Lung (tissue), 17 donors: ENCODE measurements at places on chromosomes 13 and 19. TPM values are rescaled to one million over a fixed set of nuclear protein-coding genes. Genes with fewer than 3 reads are reported as not detected.

The CRB3 gene
- total RNA-seq: 55.1 TPM

The HNRNPM gene
- 194 TPM for total RNA-seq

The GAS6 gene
- 68.5 TPM for total RNA-seq

The C19orf44 gene
- total RNA-seq: 5.2 TPM

The ZNF575 gene
- 2.3 TPM for total RNA-seq

DNA sequence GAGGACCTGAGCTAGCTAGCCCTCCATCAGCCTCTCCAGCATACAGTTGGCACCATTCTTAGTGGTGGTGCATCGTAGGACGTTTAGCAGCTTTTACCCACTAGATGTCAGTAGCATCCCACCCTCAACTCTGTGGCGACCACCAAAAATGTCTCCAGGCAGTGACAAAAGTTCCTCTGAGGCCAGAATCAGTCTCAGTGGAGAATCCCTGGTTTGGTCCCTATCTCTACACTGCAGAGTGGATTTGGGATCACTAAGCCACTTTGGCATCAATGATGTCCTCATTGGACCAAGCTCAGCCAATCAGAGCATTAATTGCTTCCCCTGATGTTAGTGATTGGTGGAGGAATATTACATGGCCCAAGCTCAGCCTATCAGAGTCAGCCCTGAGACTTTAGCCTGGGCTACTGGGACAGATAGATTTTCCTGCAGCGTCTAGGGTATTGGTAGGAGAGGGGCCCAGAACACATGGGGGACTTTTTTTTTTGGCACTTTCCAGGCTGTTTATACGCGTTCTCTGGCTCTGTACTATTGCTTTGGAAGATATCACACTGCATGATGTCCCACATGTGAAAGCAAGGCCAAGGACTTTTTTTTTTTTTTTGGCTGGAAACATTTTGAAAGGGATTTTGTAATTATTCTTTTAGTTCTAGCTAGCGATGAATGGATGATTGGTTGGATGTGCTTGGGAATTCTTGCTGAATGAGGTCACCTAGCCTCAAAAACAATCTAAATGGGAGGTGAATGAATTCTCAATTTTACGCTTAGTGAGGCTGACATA, 7.0 kb downstream of the TMEM221 start:
- DNase-seq: peak; percentile 52

DNA sequence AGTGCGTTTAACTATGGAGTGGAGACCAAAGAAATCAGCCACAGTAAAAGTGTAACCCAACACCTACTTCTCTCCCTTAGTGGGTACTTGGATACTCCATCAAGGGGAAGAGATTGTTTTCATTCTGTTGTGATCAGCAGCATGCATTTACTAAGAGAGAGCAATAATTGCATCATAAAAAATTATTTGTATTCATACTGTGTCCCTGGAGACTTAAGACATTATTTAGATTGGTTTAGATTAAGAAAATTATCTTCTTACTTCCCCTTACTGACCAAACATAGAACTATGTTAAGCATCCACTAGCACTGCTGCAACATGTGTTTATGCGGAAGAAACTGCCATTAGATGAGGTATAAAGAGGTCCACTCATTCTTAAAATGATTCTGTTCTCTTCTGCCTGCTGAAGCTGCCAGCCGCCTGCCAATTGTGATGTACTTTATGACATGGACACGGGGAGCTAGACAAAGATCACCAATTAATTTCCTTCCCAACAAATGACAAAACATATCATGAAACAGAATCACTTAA, 738.5 kb downstream of the DIAPH3 start:
- no peak for DNase-seq

DNA sequence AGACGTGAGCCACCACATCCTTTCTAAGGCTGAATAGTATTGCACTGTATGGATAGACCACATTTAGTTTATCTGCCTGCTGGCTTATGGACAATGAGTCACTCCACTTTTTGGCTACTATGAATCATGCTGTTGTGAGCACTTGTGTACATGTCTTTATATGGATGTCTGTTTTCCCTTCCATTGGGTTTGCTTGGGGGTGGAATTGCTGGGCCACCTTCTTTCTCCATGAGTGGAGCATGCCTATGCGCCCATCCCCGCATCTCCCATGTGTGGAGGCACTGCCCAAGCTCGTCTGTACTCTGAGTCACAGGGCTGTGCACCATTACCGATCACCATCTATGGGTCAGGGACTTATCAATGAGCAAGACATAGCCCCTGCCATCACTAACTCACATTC, 127.2 kb upstream of the GJB6 start:
- DNase-seq: no peak

DNA sequence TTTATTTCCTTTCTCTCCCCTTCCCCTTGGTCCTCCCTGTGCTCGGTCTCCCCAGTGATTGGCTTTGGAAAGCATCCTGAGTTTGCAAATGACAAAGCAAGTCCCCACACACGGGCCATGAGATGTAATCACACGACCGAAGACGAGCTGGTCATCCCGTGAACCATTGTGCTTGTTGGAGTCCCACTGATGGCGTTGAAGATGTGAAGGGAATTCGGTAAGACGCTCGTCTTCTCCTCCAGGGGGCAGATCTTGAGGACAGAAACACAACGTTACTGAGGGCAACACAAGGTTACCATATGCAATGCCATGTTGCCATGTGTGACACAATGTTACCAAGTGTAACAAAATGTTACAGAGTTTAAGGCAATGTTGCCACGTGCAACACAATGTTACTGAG, 42.0 kb upstream of the SLC15A1 start:
- DNase-seq: no peak

DNA sequence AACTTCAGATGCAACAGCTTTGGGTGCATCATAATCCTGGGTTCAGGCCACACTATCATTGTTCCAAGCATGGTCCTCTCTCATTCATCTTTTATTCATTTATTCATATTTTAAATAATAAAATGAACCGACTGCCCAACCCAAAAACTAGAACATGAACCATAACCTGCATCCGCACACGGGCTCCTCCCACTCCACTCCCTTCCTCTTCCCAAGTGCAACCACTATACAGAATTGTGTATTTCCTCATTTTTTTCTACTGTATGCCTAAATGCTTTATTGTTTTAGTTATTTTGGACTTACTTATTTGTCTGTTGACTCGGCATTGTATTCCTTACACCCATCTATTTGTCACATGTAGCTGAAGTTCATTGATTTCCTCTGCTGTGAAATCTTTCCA, 30.7 kb upstream of the POMP start:
- DNase-seq: no peak

DNA sequence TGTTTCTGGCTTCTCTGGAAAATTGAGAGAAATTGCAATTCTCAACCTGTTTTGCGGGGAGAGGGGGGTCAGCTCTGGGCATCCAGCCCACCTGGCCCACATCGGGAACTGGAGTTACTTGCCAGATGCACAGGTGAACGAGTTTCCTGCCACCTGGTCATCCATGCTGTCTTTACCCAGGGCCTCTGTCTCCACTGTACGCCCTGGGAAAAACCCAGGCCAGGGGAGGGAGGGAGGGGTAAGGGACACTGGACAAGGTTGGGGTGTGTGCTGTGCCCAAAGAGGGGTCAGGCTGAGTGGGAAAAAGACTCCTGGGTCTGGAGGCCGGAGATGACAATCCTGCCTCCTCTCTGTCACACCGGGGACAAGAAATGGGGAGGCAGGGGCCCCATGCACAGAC, 307.6 kb downstream of the ZNF536 start:
- DNase-seq: no peak

GRCh38 chr19:19434483-19435045, 29.1 kb downstream of the GATAD2A start:
- DNase-seq: peak; percentile 21

GRCh38 chr13:40334031-40334430, 332.4 kb downstream of the FOXO1 start:
- DNase-seq: no peak

DNA sequence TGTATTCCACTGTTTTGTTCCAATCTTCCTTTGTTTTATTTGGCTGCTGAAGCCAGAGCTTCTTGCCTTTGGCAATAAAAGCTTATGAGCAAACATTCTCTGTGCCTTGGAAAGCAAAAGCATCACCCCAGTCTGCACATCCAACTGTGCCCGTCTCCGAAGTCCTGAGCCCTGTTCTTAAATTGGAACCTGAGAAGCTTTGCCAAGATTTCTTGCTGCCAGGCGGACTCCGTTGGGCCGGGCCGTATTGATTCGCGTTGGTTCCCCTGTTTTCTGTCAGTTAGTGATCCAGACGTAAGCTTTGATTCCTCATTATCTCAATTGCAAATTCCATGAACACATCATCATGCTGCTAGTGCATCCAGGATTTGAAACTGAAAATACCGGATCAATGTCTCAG, 793.0 kb downstream of the OLFM4 start:
- DNase-seq: no peak

- DNase-seq: peak; percentile 76
Observed at GRCh38 chr19:5967994-5968430, 9.9 kb downstream of the RANBP3 start.

DNA sequence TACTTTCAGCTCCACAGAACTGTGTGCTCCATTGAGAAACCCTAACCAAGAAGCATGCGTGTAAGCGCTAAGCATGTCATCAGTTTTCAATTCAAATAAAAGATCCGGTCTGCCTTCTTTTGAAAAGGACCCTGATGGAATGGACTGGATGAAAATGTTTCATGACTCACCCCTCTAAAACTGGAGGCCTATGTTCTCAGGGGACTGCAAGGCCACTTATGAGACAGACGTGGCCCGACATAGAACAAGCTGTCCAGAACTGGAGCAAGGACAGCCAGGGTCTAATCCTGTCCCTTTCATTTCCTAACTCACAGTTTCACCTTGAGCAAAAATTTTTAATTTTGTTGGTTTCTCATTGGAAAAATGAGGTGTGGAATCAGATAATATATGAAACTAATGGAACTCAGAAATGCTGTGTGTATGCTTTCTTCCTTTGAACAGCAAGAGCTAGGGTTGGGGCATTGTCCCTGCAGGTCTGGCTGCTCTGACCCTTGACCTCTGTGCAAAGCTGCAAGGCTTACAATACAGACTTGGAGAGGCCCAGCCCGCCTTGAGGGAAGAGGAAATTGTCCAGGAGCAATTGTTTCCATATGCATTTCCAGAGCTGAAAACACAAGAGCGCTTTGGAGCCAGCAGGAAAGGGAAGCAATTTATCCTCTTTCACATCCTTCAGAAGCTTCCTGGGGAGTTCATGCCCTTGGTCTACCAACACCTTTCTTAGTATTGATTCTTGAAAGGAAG, 553.4 kb upstream of the KLF12 start:
- DNase-seq: no peak

DNA sequence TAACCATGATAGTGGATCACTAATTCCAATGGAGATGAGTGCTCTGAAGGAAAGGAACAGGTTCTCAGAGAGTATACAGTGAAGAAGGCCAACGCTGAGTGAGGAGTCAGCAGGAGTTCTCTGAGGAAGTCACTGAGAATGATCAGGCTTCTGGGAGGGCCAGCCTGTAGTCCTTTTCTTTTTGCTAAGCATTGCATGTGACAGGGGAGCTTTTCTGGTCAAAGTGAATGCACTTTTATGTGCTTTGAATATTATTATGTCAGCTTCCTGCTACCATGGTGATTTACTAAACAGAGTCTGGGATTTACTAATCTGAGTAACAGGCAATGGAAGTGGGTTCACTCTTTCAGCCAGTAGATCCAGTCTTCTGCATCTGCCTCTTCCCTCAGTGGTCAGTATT, 81.1 kb upstream of the SERP2 start:
- no peak for DNase-seq

DNA sequence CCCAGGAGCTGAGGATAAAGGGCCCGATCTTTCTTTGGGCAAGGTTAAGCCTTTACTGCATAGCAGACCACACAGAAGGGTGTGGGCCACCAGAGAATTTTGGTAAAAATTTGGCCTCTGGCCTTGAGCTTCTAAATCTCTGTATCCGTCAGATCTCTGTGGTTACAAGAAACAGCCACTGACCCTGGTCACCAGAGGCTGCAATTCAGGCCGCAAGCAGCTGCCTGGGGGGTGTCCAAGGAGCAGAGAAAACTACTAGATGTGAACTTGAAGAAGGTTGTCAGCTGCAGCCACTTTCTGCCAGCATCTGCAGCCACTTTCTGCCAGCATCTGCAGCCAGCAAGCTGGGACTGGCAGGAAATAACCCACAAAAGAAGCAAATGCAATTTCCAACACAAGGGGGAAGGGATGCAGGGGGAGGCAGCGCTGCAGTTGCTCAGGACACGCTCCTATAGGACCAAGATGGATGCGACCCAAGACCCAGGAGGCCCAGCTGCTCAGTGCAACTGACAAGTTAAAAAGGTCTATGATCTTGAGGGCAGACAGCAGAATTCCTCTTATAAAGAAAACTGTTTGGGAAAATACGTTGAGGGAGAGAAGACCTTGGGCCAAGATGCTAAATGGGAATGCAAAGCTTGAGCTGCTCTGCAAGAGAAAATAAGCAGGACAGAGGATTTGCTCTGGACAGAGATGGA, 8.4 kb upstream of the CEACAM19 start:
- DNase-seq: peak; percentile 44

GRCh38 chr13:37481885-37482227, 116.7 kb downstream of the POSTN start:
- no peak for DNase-seq

DNA sequence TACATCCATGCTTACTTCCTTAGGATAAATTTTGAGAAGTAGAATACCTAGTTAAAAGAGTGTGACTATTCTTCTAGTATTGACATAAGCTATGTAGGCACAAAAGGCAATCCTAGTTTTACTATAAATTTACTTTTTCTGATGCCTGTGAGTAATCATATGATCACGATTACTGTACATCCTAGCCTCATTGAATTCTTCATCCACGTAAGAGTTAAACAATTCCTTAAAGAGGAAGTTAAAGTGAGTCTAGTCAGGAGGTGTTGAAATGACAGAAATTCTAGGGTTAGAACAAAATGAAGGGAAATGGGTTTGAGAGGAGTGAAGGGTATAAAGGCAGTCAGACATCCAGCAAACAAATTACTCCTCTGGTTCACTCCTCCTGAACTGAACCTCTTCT, at the start of gene ACOD1:
ACOD1 (plus strand) TSS at position 363 of the 400 bp plus-strand sequence. CDS start 48 bp downstream, outside the sequence.
- DNase-seq: no peak
